ENCODE measurements at places on chromosomes 12 and 14.
A peak's percentile ranks its signal among the peaks of the same experiment; 100 is the strongest.

DNA sequence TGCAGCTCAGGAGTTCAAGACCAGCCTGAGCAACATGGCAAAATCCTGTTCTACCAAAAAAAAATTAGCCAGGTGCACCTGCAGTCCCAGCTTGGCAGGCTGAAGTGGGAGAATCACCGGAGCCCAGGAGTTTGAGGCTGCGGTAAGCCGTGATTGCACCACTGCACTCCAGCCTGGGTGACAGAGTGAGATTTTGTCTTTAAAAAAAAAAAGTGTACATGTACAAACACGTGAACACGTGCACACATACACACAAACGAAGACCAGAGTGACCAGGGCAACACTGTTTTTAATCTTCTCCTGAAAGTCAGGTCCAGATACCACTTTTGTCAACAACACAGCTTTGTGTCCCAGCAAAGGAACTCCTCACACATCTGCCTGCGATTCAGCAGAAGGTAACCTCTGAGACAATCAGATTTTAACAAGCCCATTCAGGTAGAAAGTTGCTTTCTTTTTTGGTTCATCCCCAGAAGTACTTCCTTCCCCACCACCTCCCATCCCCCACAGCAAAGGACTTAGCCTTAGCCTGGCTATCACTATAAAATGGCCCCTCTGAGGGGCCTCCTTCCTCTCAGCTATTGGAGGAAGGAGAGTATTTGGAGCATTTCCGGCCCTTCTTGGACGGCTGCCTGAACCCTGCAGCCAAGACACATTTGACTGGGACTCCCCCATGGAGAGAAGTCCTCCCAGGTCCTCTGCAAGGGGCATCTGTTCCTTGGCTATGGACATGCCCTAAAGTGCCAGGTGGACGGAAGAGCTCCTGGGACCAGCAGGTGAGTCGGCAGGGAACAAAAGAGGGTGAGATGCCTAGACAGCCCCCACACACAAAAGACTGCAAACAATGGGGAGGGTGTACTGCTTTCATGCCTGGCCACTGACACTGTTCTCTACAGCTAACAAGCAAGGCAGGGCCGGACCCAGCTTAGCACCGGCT is 9.8 kb downstream of the CTDSP2 start:
- peak; percentile 36 for DNase-seq

DNA sequence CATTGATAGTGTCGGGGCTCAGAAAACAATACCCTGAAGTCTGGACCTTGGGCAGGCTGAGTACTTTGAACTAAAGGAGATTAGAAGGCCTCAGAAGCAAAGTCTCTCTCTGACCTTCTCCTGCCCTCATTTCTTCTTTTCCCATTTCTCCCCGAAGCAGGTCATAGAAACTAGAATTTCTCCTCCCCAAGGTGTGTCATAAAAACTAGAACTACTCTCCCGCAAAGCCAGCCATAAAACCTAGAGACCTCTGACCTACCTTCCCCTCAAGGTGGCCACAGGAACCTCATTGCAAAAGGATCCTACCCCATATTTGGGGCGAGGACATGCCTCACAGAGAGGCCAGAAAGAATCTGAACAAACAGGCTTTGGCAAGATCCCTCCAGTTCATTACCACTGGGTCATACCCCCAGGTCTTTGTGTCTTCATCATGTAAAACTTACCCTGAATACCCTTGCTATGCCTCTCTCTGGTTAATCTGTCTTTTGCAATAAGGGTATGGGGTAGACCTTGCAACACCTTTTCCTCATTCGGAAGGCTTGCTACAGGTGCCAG is 64.7 kb upstream of the ZFP36L1 start:
- DNase-seq, result no peak

GRCh38 chr12:83823386-83824045 is 1089.1 kb downstream of the SLC6A15 start:
- peak; percentile 18 for DNase-seq

GRCh38 chr14:26526137-26526536 is 71.7 kb downstream of the NOVA1 start:
- no peak for DNase-seq

- DNase-seq, result no peak
Measured at GRCh38 chr12:52872644-52873389, 24.0 kb upstream of the KRT78 start.

- DNase-seq, result peak; percentile 68
Measured at GRCh38 chr12:89040146-89040964, 311.9 kb downstream of the DUSP6 start.

GRCh38 chr12:8953773-8954402 is 4.4 kb upstream of the M6PR start:
- DNase-seq, result peak; percentile 62

- DNase-seq, result no peak
Measured at GRCh38 chr12:76080017-76080728, 4.3 kb downstream of the NAP1L1 start.

DNA sequence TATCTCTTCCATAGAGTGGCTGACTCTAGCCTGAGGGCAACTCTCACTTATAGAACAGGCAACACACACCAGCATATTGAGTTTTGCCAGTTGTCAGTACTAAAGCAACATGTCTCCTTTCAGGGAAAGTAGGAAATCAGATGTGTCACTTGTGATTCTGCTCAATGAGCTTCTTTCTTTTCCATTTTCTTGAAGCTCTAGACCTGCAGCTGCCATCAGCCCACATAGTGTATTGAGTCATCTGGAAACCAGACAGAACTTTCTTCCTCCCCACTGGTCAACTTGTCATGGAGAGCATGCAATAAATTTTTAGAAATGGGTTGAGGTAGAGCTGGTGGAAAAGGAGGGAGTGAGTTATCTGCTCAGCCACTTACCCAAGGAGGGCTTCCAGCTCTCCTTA is 209.0 kb upstream of the PLEKHG7 start:
- DNase-seq, result no peak

DNA sequence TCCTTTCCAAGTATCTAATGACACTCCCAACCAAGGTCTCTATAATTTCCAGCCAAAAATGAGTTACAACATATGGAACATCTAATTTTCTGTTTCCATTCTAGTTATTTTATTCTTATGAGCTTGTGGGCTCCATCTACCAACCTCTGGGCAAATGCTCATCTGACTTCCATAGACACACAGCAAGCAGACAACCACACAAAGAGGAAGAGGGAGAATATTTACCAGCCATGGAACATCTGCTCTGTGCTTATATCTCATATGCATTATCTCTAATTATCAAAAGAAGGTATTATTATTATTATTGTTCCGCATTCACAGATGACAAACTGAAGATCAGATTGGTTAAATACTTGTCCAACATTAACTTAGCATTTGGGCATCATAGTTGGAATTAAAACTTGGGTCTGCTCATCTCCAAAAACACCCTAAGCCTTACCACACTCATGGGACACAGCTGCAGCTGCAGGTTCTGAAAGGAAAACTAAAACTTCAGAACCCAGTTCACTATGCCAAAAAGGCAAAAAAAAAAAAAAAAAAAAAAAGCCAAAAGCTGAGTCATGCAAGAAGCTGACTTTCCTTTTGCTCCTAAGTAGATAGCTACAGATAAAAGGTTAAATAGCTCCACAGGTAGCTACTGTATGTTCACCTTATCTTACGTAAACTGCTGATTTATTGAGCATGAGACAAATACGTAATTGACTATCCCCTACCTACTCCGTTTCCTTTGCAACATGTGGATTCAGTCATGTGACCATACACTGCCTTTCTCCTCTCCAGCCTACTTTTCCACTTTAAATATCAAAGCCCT is 23.6 kb upstream of the TCL1B start:
- DNase-seq, result no peak

DNA sequence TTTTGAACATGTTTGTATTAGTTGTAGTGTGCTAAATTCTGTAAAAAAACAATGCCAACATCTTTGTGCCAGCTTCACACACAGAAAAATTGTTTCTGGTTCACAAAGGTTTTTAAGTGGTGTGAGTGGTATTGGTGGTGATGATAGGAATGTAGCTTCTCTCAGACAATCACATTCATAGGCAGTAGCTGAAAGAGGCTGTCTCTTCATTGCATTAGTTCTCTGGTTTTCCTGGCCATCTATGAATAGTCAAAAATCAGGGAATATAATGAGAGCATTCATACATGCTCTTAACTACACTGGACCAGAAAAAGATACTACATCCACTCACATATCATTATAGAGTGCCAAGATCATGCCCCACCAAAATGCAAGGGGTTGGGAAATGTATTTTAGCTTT is 433.5 kb downstream of the FLRT2 start:
- DNase-seq, result no peak

- no peak for DNase-seq
Measured at GRCh38 chr14:99520571-99521081, 39.4 kb downstream of the CCNK start.

DNA sequence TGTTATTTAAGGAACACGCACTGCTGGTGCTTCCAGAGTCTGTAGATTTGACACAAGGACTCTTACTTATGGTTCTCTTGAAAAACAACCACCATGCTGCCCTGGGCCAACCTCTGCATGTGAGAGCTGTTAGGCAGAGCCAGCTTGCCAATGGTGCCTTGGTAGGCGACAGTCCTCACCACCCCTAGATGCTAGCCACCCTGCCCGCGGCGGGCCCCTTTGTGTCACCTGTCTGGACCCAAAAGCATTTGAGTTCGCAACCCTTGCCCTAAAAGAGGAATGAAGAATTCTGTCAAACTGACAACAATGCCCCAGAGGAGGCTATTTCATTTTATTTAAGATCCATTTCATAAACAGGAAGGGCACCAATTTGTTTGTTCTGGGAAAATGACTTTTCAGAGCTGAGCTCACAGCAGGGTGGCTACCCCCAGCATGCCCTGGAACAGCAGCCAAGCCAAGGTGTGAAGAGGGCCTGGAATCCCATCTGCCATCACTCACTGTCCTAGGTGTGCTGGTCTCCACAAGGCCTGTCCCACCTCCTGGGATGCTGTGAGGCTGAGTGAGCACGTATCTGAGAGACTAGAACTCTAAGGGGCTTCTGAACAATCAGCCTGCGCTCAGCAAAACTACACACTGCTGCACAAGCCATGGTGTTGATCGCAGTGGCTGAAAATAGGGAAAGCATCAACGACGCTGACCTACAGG is 63.8 kb upstream of the FZD10 start:
- DNase-seq, result no peak

DNA sequence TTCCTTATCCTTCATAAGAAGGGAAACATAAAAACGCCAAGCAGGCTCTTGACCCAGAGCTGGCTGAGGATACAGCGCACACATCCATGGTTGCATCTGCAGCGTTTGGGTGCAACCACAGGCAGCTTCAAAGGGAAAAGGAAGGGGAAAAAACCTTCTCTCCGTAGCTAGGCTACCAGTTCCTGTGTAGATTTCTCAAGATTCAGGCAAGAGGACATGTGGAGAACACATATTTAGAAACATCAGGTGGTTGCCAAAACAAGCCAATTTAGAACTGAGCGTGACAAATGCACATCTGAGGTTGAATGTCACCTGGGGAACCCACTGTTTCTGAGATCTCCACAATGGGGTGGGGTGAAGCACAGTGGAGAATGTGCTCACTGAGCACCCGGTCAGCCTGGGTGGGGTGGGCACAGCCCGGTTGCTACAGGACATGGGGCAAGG is 78.3 kb upstream of the BDKRB2 start:
- peak; percentile 55 for DNase-seq

GRCh38 chr12:128444598-128444997 is 177.6 kb downstream of the TMEM132C start:
- no peak for DNase-seq

DNA sequence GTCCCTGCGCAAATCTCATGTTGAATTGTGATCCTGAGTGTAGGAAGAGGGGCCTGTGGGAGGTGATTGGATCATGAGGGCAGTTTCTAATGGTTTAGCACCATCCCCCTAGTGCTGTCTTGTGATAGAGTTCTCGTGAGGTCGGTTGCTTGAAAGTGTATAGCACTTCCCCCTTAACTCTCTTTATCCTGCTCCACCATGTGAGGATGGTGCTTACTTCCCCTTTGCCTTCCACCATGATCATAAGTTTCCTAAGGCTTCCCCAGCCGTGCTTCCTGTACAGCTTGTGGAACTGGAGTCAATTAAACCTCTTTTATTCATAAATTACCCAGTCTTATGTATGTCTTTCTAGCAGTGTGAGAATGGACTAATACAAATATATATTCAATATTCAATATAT is 303.7 kb upstream of the SEL1L start:
- no peak for DNase-seq
